ENCODE measurements at places on chromosomes 12 and 14. TPM values are rescaled to one million over a fixed set of nuclear protein-coding genes. Genes with fewer than 3 reads are reported as not detected.
A peak's percentile ranks its signal among the peaks of the same experiment; 100 is the strongest.

GYS2 gene
- not detected for total RNA-seq

PRIMA1 gene
- total RNA-seq = 5.1 TPM

SOAT2 gene
- total RNA-seq = 34.5 TPM

ACTN1 gene
- total RNA-seq = 40.3 TPM

GRCh38 chr14:99272899-99273765 lies 1.1 kb upstream of the BCL11B start:
- H3K4me3 ChIP-seq = peak overlapping the region; percentile 56
- DNase-seq = peak; percentile 79
- H3K27ac ChIP-seq = peak overlapping the region; percentile 62
- no peaks in the 10 kb centered on the region for H3K27me3 ChIP-seq
- H3K4me1 ChIP-seq = peaks cover 42% of the 10 kb centered on the region

GRCh38 chr12:41527534-41528116 lies 339.5 kb downstream of the PDZRN4 start:
- no peak overlapping the region for H3K4me3 ChIP-seq
- no peak for DNase-seq
- peaks cover under 1% of the 10 kb centered on the region for H3K4me1 ChIP-seq
- H3K27me3 ChIP-seq = no peaks in the 10 kb centered on the region

GRCh38 chr12:69906411-69907216 lies 81.6 kb downstream of the MYRFL start:
- H3K4me3 ChIP-seq = no peak overlapping the region
- no peaks in the 10 kb centered on the region for H3K4me1 ChIP-seq
- no peak for DNase-seq
- no peaks in the 10 kb centered on the region for H3K27me3 ChIP-seq

- no peaks in the 10 kb centered on the region for H3K27me3 ChIP-seq
- no peaks in the 10 kb centered on the region for H3K4me1 ChIP-seq
- H3K36me3 ChIP-seq = no peaks in the 10 kb centered on the region
- no peak for DNase-seq
These were observed 3.8 kb downstream of the NR4A1 start for GRCh38 chr12:52054833-52055730.

DNA sequence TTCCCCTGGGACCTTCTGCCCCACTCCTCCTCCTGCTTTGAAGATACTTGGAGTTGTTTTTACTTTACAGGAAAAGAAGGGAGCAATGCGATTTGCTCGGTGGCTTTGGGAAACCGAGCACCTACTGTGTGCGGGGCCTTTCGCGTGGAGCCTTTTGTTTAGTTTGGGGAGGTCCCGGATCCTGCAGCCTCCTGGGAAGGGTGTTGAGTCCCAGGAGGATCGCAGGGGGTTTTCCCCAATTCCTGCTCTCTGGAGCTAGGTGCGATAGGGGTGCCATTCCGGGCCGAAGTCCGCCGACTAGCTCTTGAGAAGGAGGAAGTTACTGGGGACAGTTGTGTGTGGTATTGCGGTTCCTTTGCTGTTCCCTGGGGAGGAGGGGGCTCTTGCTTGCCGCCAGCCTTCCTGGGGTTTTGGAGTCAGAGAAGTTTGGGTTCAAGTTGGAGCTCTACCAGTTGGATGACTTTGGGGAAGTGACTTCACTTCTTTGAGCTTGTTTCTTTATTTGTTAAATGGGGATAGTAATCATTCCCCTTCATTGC lies 1.1 kb downstream of the BRI3BP start:
- DNase-seq = peak; percentile 84
- H3K4me3 ChIP-seq = peak overlapping the region; percentile 85
- no peaks in the 10 kb centered on the region for H3K36me3 ChIP-seq
- H3K27ac ChIP-seq = peak overlapping the region; percentile 91
- peaks cover 9% of the 10 kb centered on the region for H3K4me1 ChIP-seq

DNA sequence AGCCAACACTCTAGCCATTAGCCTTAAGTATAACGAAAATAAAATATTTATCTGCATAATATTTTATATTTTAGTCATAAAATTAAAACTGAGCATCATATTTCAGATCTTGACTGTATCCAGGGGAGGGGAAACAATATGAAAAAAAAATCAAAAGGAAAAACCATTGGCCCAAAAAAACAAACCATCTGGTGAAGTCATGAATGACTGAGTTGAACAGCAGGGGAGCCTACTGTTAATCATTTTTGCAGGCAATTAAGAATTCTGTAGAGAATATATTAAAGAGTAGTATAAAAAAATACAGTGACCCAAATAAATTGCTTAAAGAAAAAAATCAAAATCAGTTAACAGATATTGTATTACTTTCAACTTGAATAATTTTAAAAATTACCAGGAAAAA lies 224.8 kb downstream of the C12orf50 start:
- no peak overlapping the region for H3K27ac ChIP-seq
- no peak for DNase-seq
- H3K4me3 ChIP-seq = no peak overlapping the region
- no peaks in the 10 kb centered on the region for H3K27me3 ChIP-seq

GRCh38 chr12:57124261-57124877 lies 3.9 kb upstream of the LRP1 start:
- H3K4me3 ChIP-seq = no peak overlapping the region
- H3K4me1 ChIP-seq = peaks cover 11% of the 10 kb centered on the region
- no peak for DNase-seq
- no peak overlapping the region for H3K27ac ChIP-seq

All from Peyer's patch (tissue), 4 donors.